Natural killer cell (primary cell): ENCODE measurements at places on chromosomes 13 and 19. TPM values are rescaled to one million over a fixed set of nuclear protein-coding genes. Genes with fewer than 3 reads are reported as not detected.

The C2CD4C gene
- not detected for total RNA-seq

The OR4F17 gene
- total RNA-seq: not detected

The SPACA4 gene
- not detected for total RNA-seq

The KIR2DL3 gene
- 57.3 TPM for total RNA-seq

The NAPSA gene
- 1.3 TPM for total RNA-seq

The OR7D2 gene
- not detected for total RNA-seq

The ICAM4 gene
- 1.3 TPM for total RNA-seq

- no peak overlapping the region for H3K4me3 ChIP-seq
- no peaks in the 10 kb centered on the region for H3K36me3 ChIP-seq
Measured at GRCh38 chr13:50543782-50544181, 299.7 kb downstream of the DLEU7 start.

DNA sequence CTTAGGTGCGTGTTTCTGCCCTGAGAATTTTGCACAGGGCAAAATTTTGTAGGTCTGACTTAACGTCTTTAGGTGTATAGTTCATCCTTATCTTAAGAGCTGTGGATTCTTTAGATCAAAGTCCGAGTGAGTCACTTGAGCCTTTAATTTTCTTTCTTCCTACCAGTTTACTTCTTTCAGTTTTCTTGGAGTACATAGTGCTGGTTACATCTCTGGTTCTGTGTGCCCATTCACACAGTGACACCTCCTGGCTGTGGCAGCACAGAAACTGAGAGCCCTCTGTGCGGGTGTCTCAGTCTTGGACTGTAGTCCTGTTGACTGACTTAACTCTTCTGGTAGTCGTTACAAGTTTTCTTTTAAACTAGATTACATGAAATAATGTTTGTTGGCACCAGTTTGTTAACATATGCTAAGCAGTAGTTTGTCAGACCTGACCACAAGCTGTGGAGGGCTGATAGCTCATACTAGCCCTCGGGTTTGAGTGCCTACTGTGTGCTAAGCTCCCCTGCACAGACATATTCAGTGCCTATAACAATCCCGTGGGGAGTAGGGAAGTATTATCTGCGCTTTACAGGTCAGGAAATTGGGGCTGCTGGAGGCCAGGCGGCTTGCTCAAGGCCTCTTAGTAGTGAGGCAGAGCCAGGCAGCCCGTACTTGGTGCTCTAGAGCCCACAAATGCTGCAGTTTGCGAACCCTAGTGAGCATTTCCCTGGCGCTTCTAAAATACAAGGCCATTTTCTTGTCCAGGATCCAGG, 1.6 kb downstream of the GATAD2A start:
- no peaks in the 10 kb centered on the region for H3K27me3 ChIP-seq
- H3K27ac ChIP-seq: peak overlapping the region; percentile 78
- DNase-seq: peak; percentile 74
- peaks cover 77% of the 10 kb centered on the region for H3K4me1 ChIP-seq

DNA sequence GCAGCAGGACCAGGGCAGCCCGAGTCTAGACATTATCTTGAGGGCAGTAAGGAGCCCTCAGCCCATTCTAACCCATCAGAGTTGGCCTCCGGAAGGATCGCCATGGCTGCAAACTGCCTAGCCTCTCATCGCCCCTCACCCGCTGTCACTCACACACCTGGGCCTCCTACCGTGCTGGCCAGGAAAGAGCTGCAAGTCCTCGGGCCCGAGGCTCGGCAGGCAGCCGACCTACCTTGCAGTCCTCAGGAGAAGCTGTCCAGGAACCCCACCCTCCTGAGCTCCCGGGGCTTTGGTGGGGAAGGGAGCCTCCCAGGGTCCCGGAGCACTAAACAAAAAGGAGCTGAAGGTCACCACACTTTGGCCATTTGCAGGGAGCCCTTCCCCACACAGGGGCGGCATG, 46.8 kb downstream of the CCNE1 start:
- H3K36me3 ChIP-seq: no peaks in the 10 kb centered on the region
- no peak overlapping the region for H3K27ac ChIP-seq
- no peak overlapping the region for H3K4me3 ChIP-seq
- no peaks in the 10 kb centered on the region for H3K4me1 ChIP-seq
- peaks cover under 1% of the 10 kb centered on the region for H3K27me3 ChIP-seq
- no peak for DNase-seq

DNA sequence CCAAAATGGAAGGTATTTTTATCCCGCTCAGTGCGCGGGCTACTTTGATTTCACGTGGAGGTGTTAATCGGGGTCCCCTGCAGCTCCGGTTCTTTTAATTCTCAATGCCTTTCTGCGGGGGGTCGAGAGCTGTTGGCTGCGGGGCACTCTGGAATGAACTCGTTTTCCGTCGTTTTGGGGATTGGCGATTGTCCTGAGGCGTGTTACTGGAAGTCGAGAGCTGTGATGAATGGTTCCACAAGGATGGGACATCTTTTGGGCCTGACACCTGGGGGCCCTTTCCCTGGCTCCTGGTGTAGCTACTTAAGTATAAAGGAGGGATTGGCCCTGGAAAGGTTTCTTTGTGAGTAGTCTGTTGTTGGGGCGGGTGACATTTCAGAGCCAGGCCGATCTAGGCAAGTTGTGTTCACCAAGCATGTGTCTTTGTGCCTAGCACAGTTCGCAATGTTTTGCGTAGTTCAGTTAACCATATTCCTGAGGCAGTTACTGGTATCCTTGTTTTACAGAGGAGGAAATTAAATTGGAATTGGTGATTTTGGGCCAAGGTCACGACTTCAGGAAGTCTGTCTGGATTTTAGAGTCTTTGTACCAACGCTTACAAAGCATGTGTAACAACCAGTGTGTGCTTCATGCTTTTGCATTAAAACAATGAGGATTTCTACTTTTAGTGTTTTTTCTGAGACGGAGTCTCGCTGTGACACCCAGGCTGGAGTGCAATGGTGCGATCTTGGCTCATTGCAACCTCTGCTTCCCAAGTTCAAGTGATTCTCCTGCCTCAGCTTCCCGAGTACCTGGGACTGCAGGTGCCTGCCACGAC, 846 bp downstream of the RPL13A start:
- peaks cover 45% of the 10 kb centered on the region for H3K4me1 ChIP-seq
- H3K4me3 ChIP-seq: peak overlapping the region; percentile 93

DNA sequence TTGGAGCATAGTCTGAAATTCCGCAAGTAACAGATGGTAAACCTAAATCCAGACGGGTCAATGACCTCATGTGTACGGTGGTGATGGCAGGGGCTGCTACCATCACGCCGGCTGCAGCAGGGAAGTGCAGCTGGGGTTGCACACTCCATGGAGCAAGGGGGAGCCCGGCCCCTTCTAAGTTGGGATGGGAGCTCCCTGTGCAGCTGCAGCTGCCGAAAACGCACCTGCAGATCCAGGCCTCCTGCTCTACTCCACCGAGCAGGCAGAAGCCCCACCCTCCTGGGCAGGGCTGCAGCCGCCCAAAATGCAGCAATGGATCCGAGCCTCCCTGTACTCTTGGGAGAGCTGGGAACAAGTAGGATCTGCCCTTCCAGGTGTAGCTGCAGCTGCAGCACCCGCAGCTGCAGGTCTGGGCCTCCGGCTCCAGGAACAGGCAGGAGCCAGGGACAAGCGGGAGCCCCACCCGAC, 25.5 kb downstream of the KBTBD6 start:
- no peaks in the 10 kb centered on the region for H3K36me3 ChIP-seq
- no peaks in the 10 kb centered on the region for H3K27me3 ChIP-seq

DNA sequence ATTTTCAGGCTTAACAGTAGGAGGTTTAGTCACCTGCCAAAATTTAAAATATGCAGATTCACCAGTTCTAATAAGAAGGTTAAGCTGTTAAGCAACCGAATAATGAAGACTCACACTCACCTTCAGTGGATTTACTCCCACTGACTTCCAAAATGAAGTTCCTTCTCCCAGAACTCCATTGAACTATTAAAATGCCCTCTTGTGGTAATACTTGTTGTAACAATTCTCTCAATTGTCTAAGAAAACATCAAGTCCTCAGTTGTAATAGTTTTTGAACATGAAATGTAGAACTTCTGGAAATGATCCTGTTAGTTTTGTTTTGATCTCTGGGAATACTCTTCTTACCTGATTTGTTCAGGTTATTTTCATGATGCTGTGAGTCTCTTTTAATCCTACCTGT, 522.0 kb upstream of the ATXN8OS start:
- H3K27me3 ChIP-seq: no peaks in the 10 kb centered on the region
- no peaks in the 10 kb centered on the region for H3K36me3 ChIP-seq
- DNase-seq: no peak
- H3K27ac ChIP-seq: no peak overlapping the region
- no peak overlapping the region for H3K4me3 ChIP-seq

GRCh38 chr13:32911506-32911905, 104.7 kb upstream of the KL start:
- no peaks in the 10 kb centered on the region for H3K4me1 ChIP-seq
- no peaks in the 10 kb centered on the region for H3K27me3 ChIP-seq
- peak; percentile 44 for DNase-seq
- H3K36me3 ChIP-seq: no peaks in the 10 kb centered on the region
- no peak overlapping the region for H3K4me3 ChIP-seq

DNA sequence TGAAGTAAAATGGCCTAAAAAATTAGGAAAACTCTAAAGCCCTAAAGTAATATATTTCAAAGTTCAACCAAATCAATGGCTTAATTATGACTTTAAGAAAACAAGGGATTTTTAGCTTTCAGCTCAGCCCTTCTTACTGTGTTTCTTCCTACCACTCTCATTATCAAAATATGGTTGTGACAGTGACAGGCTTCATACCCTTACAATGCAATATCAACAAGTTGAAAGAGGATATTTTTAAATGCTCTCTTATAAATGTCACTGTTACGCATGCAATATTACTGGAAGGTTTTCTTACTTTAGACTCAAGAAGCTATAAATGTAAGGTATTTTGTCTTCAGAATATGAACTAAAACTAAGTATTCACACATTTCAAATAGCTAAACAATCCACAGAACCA, 1225.7 kb upstream of the MIR17HG start:
- H3K4me1 ChIP-seq: no peaks in the 10 kb centered on the region
- no peaks in the 10 kb centered on the region for H3K27me3 ChIP-seq
- H3K27ac ChIP-seq: no peak overlapping the region

DNA sequence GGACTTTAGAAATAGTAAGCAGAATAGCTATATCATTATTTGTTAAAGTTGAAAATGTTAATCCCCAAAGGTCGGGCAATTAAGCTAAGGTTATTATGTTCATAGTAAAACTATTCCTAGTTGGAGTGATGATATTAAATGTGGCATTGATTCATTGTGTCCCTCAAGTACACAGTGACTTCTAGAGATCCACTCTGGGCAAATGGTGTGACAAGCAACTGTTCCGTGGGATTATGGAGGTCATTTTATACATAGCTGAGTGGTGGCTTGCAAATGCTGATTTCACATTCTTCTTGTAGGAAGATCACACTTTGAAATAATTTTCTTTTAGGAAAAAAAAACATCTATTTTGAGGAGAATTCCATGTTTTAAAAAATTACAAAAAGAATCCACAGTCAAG, 317.8 kb downstream of the ATP8A2 start:
- H3K4me1 ChIP-seq: no peaks in the 10 kb centered on the region
- H3K4me3 ChIP-seq: no peak overlapping the region
- no peak for DNase-seq
- no peaks in the 10 kb centered on the region for H3K27me3 ChIP-seq
- no peaks in the 10 kb centered on the region for H3K36me3 ChIP-seq

DNA sequence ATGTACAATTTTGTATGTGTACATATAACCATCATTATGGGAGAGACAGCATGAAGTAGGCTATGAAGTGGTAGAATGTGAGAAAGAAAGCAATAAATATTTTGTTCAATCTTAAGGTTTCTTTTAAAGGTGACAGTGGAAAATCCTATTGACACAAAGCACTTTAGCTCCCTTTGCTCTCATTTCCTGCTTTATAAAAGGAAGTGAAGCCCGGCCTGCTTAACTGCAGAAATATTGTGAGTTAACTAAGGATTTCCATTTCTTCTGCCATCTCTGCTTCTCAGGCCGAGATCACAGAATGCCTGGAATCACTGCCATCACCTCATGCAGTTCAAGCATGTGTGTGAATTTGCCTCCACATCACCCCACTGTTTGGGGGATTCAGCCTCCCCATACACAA, 83.5 kb downstream of the FRY start:
- H3K4me1 ChIP-seq: no peaks in the 10 kb centered on the region
- H3K36me3 ChIP-seq: no peaks in the 10 kb centered on the region
- no peak for DNase-seq
- H3K27me3 ChIP-seq: no peaks in the 10 kb centered on the region
- no peak overlapping the region for H3K27ac ChIP-seq

DNA sequence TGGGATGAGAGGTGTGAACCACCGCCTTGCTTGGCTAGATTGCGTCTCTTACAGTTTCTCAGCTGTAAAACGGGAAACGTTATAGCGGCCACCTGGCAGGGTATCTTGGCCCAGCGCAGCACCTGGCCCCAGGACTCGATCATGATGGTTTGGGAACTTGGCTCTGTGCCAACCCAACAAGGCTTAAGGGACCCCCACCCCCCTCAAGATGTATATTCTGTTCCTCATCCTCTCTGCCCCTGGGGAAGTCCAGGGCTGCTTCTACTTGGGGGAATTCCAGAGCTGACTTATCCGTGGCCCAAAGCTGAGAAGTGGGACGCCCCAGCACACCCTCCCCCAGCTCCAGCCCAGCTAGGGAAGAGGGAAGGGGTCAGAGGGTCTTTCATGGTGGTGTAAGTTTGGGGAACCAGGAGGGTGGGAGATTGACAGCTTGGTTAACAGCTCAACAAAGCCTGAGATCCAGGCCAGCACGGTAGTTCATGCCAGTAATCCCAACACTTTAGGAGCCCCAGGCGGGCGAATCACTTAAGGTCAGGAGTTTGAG, 695 bp downstream of the ICAM1 start:
- peak; percentile 84 for DNase-seq
- H3K4me3 ChIP-seq: peak overlapping the region; percentile 83
- peak overlapping the region; percentile 97 for H3K27ac ChIP-seq
- peaks cover 40% of the 10 kb centered on the region for H3K4me1 ChIP-seq
- no peaks in the 10 kb centered on the region for H3K27me3 ChIP-seq

DNA sequence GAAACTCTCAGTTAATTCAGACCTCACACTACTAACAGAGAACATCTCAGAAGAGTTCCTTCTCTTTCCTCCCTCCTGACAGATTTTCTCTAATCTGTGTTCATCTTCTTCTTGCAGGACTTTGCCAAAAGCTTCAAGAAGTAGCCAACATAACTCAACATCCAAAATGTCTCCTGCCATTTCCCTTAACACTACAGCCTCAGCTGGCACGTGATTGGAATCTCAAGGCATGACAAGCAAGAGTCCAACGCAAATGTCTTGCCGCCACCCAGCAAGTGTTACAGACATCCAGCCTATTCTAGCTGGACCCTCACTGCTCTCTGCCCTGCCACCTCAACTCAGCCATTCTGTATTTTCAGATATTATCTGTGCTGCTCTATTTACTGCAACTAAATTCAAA, 135.1 kb downstream of the DNAJC15 start:
- H3K4me1 ChIP-seq: no peaks in the 10 kb centered on the region
- H3K27me3 ChIP-seq: no peaks in the 10 kb centered on the region
- no peak overlapping the region for H3K4me3 ChIP-seq
- no peak for DNase-seq
- H3K27ac ChIP-seq: no peak overlapping the region

- H3K27ac ChIP-seq: no peak overlapping the region
- peaks cover 9% of the 10 kb centered on the region for H3K4me1 ChIP-seq
- no peaks in the 10 kb centered on the region for H3K36me3 ChIP-seq
- H3K4me3 ChIP-seq: no peak overlapping the region
- DNase-seq: no peak
Measured at GRCh38 chr13:24632382-24633121, 47.7 kb upstream of the ATP12A start.

- peaks cover 22% of the 10 kb centered on the region for H3K4me1 ChIP-seq
- H3K36me3 ChIP-seq: no peaks in the 10 kb centered on the region
- H3K4me3 ChIP-seq: no peak overlapping the region
- no peak overlapping the region for H3K27ac ChIP-seq
Measured at GRCh38 chr19:18948075-18948975, 7.3 kb upstream of the HOMER3 start.
